ENCODE measurements at places on chromosomes 7 and 10.
A peak's percentile ranks its signal among the peaks of the same experiment; 100 is the strongest.

DNA sequence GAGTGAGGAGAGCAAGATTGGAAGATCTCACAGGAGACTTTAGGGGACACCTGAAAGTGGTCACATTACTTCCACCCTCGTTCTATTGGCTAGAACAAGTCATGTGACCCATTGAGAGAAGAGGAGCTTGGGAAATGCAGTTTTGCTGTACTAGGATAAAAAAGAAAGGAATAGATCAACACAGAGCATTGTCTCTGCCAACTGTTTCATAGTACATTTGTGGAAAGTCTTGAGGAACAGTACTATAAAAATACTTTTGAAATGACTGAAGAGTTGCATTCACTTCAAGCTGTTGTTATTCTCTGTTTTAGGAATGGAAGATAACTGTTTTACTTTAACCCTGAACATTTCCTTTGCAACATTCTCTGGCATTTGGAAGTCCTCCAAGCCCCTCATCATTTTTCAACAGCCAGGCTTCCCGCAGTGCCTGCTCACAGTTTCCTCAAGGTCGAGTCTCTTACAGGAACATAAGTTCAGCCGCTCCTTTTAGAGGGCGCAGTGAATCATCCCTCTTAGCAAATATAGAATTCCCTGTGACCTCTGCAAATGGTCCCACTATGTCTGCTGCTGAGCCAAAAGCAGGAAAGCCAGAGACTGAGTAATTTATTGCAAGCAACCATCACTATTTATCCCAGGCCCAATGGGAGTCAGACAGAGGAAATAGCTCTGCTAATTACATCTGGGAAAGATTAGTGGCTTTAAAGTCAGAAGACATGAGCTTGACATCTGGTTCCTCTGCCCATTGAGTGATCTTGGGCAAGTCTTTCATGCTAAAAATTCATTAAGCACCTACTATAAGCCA lies 40.7 kb downstream of the MRPL32 start:
- peak; percentile 100 for DNase-seq

GRCh38 chr7:144436500-144436899 lies 33.0 kb upstream of the NOBOX start:
- DNase-seq: no peak

GRCh38 chr10:75427951-75428350 lies 3.5 kb upstream of the LRMDA start:
- DNase-seq: no peak

- no peak for DNase-seq
These were observed 20.8 kb downstream of the PRKAG2 start for GRCh38 chr7:151856098-151856497.

GRCh38 chr7:43649755-43650274 lies 66.9 kb downstream of the STK17A start:
- no peak for DNase-seq

DNA sequence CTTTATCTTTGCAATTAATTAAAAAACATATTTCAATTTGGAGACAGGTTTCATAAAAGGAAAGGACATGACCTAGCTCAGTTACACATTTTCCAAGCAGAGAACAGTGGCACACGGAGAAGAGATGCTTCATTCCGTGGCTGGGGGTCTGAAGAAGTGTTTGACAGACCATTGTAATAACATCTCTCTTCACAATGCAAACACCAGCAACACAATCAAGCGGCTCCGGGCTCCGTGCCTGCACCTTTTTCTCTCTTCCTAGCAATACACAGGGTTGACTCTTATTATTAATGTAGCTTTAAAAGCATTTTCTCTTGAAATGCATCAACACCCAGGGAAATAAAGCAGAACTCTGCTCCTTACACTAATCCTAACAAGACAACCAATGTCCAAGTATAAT lies 261.0 kb upstream of the AOAH start:
- no peak for DNase-seq

- no peak for DNase-seq
These were observed 40.5 kb upstream of the GDF10 start for GRCh38 chr10:47259466-47259865.

GRCh38 chr7:138626846-138627245 lies 74.3 kb downstream of the SVOPL start:
- DNase-seq: no peak

DNA sequence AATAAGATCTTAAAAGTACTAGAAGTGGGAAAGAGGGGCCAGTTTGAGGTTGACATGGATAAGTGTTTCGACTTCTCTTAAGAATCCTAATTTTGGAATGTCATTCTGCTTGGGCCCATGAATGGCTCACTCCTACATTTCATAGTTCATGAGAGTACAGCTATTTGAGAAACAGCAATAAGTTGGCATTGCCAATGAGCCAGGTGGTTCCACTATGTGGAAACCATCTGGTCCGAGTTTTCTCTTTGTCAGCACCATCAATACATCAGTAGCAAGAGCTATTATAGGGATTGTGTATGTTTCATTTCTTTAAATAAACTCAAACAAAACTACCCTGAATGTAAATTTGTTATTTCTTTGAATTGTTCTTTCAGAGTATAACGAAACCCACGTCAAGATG lies 78.1 kb upstream of the NEBL start:
- DNase-seq: no peak

GRCh38 chr10:23331567-23332301 lies 12.9 kb downstream of the C10orf67 start:
- peak; percentile 91 for DNase-seq

GRCh38 chr10:28105561-28105960 lies 106.7 kb upstream of the ODAD2 start:
- no peak for DNase-seq

GRCh38 chr10:33117816-33118215 lies 159.8 kb upstream of the ITGB1 start:
- no peak for DNase-seq

GRCh38 chr7:12638851-12639456 lies 48.5 kb upstream of the ARL4A start:
- DNase-seq: peak; percentile 21

- no peak for DNase-seq
These were observed 34.1 kb upstream of the CAPZA2 start for GRCh38 chr7:116828281-116828680.

DNA sequence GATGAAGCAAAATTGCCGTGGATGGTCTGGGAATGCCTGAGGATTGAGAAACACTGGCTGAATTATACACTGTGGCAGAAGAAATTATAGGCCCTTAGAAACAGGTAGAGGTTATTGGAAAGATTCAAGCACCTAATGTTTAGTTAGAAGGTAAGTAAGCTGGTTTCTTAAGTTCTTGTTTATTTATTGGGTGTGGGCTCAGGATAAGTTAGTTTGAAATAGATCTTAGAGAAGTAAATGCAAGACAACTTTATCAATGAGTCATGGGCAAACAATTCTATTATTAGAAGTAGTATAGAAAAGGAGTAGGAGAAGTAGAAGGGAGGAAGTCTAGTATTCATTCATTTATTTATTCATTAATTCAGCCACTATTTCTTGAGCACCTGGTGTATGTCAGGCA lies 96.5 kb downstream of the KAT6B start:
- DNase-seq: no peak

DNA sequence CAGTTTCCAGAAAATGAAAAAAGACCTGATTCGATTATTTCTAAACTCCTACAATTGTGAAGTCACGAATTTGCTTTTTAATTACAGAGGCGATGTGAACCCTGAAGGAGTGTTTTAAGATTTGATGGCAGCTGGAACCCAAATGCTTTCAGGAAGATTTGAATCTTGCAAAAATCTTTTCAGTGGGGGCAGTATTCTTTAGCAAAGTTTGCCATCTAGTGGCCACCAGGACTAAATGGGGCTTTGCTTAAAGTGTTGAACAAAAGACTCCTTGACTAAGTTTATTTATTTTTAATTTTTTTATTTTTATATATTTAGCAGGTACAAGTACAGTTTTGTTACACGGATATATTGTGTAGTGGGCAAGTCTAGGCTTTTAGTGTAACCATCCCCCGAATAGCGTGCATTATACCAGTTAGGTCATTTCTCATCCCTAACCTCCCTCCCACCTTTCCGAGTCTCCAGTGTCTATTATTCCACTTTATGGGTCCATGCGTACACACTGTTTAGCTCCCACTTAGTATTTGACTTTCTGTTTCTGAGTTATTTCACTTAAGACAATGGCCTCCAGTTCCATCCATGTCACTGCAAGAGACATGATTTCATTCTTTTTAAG lies 98.8 kb downstream of the CACNB2 start:
- peak; percentile 53 for DNase-seq

- no peak for DNase-seq
These were observed 135.1 kb downstream of the CHN2 start for GRCh38 chr7:29329686-29330085.

DNA sequence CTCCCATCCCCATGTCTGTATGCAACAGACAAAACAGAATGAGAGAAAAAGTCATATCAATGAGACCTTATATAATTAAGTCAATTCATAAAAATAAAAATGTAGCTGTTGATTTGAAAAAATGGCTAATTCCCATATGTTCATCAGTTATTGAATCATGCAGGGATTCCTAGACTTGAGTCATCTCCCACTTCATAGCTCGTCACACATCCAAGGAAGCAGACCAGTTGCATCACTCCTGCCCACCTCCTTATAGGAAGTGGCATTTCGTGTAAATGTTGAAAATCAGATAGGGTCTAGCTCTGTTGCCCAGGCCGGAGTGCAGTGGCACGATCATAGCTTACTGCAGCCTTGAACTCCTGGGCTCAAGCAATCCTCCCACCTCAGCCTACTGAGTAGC lies 56.1 kb upstream of the SH2B2 start:
- DNase-seq: peak; percentile 76

- DNase-seq: peak; percentile 11
These were observed 296.6 kb downstream of the PLXNA4 start for GRCh38 chr7:132279718-132280117.

DNA sequence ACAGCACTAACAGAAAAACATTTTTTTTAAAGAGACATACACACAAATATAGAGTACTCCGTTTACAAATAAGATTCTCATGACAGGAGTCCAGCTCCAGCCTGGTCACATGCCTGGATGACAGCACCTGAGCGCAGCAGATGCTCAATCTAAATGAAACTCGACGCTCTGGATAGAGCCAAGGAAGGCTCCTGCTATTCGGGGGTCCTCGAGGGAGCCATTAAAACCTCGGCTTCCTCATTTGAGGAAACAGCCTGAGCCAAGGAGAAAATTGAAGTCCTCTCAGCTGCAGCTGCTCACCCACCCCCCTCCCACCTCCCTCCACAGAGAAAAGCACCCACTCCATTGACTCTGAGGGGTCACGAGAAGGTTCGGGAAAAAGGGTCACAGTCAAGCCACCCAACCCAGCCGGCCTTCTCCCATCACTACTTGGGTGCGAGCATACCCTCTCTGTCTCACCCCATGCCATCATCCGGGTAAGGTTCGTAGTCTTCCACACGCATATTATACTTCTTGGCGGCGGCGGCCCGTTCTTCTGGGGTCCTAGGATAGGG lies 673 bp downstream of the NDUFB8 start:
- DNase-seq: no peak

GRCh38 chr10:48632166-48632565 lies 27.3 kb upstream of the ARHGAP22 start:
- DNase-seq: peak; percentile 48

GRCh38 chr7:2499719-2500430 lies 19.7 kb upstream of the LFNG start:
- no peak for DNase-seq

DNA sequence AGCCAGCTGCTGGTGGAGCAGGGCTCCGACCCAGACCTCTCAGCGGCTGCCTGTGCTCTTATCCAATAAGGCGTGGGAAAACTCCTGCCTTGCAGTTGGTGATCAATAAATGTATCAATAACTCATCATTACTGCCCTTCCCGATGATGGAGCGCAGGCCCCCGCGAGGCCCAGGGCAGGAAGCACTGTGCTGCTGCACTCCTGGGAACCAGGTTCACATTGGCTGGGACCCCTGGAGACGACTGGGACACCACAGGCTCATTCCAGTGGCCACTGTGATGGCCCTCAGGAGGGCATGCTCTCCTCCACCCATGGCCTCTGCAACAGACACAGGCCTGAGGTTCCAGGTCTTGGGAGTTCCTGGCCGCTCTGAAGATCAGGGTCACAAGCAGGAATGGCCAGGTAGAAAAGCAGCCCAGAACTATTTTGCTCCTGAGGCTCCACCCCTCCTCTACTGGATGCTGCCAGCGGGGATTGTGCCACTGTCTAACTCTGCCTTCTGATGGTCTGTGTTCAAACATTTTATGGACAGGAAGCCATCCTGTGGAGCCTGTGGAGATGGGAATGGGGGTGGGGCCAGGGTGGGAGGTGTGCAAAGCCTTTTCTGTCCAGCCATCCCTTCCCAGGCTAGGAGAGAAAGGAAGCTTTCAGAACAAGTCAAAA lies 287.4 kb upstream of the ZMIZ1 start:
- no peak for DNase-seq

- DNase-seq: peak; percentile 94
These were observed 30.9 kb downstream of the LAMB1 start for GRCh38 chr7:107972075-107972482.

DNA sequence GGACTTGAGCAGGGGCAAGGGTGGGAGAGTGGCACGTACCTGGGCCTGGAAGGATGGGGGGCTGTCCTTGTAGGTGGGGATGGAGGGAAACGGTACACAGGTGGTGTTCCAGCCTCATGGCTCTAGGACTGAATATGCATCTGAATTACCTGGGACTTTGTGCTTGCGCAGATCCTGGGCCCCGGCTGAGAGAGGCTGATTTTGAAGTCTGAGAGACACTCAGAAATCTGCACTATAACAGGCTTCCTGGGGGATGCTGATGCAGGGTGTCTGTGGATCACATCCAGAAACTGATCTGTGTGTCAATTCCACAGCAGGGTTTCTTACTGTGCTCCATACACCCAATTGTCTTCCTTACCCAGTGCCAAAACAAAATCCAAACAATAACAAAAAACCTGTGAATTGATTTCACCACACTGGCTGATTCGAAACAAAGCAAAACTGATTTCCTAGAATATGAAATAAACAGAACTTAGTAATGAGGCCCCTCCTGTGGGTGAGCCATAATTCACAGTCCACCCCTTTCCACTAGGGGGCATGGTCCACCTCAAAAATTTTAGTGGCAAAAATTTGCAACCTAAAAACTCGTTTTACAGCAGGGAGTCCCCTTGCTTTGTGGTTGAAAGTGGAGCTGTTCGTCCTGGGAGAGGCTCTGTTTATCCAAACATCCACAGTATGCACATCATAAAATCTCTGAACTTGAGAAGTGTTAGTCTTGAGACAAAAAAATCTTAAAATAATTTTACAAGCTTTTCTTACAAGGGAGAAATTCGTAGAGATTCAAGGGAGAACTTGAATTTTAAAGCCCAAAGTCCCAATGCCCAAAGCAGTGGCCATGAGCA lies 32.0 kb upstream of the PLEKHA1 start:
- DNase-seq: peak; percentile 54

GRCh38 chr7:104065491-104065890 lies 76.0 kb upstream of the RELN start:
- DNase-seq: no peak

GRCh38 chr7:127979113-127979727 lies 52.0 kb downstream of the LRRC4 start:
- DNase-seq: no peak

DNA sequence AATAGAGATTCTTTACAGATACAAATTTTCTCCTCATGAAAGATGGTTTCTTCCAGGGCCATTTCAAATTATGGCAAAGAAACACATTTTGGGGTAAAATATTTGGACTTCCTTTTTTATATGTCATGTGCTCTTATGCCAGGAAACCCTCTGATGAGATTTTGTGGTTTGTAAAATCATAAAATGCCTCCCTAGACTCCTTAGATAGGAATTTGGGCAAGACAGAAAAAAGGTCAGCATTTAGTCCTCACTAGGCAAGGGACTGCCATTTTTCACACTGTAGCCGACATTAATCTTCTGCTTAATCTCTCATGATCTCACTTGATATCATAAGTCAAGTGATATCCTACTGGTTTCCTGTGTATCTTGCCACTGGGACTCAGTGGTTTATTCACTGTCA lies 286.4 kb downstream of the ARHGAP12 start:
- no peak for DNase-seq

Measured in fibroblast of skin of abdomen (primary cell).